Pulmonary artery endothelial cell (primary cell): ENCODE measurements at places on chromosomes 7 and 10. TPM values are rescaled to one million over a fixed set of nuclear protein-coding genes. Genes with fewer than 3 reads are reported as not detected.

DNA sequence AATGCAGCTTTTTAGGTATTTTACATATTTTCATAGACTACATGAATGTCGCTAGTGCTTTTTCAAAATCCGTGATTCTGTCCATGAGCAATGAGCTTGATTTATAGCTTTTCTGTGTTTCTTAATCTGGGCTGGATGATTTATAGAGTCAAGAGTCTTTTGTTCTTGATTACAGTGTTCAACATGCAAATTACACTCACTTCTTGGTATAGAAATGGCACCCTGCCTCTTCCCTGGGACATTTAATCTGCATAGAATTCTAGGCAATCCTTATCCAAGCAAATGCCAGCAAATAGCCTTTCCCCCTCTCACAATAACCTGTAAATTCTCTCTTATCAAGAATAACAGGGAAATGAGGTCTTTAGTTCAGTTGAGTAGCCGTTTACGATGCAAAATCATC lies 246.2 kb upstream of the SEMA3C start:
- DNase-seq, result no peak

SPDYE8 gene
- not detected in 2 replicates for total RNA-seq

PVRIG gene
- not detected in 2 replicates for total RNA-seq

GRCh38 chr10:128517167-128517566 lies 390.9 kb upstream of the MKI67 start:
- no peak for DNase-seq

- DNase-seq, result no peak
Measured at GRCh38 chr10:126242397-126243260, 145.6 kb downstream of the ADAM12 start.

CALML3 gene
- total RNA-seq, result not detected in 2 replicates

- DNase-seq, result no peak
Measured at GRCh38 chr10:21570761-21571521, 36.9 kb downstream of the MLLT10 start.

GRCh38 chr10:35236739-35237138 lies 99.6 kb upstream of the CCNY start:
- no peak for DNase-seq

PAPOLB gene
- total RNA-seq, result 0.04 and 0.07 TPM in 2 replicates

DNA sequence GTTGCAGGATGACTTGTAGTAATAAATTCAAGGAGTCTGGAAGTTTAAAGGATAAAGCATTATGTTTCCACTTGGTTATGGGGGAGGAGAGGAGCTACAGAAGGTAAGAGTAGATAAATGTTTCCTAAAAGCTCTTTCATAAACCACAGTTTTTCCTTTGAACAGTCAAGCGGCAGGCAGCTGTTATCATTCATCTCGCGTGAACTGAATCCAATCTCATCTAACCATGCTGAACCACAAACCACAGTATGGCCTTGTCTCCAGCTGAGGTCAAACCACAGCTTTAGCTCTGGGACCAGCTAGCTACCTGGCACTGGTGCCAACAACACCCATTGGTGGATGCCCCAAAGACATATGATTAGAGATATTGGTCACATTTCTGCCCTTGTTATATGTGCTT lies 63.3 kb downstream of the NOC3L start:
- DNase-seq, result no peak

GRCh38 chr7:28718545-28718944 lies 239.6 kb downstream of the TRIL start:
- DNase-seq, result no peak

FIGNL1 gene
- total RNA-seq, result 36.5 and 62.1 TPM in 2 replicates

GRCh38 chr10:9294132-9294663 lies 1239.7 kb downstream of the GATA3 start:
- no peak for DNase-seq

ACBD7 gene
- total RNA-seq, result 2.6 and 3.1 TPM in 2 replicates

DNA sequence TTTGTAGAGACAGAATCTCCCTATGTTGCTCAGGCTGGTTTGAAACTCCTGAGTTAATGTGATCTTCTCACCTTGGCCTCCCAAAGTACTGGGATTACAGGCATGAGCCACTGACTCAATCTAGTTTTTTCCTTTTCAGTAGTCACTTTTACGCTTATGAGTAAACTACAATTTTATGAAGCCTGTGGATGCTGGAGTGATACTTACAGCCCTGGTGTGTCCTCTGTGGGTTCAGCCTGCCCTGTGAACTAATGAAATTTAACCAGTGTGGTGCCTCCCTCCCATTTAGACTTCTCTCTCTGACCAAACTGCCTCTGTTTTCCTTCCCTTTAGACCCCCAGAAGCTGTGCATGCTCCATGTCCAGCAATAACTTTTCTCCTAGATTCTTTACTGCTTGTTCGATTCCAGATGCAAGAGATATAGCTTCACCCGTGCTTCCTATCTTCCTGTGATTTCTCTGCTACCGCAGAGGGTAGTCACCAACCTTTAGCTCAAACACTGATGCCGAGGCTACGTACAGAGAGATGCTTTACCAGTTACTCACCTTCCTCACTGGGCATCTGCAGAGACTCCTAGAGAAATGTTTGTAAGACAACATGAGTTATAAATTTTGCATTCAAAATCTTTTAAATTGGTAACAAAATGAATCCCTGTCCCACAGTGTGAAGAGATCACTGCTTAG lies 90.8 kb downstream of the KIAA1217 start:
- DNase-seq, result no peak

DNA sequence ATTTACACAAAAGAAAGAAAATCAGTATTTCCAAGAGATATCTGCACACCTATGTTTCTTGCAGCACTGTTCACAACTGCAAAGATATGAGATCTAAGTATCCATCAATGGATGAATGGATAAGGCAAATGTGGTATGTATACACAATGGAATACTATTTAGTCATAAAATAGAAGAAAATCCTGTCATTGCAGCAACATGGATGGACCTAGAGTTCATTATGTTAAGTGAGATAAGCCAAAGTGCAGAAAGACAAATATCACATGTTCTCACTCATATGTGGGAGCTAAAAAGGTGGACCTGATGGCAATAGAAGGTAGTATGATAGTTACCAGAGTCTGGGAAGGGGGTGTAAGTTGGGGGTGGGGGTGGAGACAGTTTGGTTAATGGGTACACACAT lies 1171.6 kb downstream of the SORCS1 start:
- no peak for DNase-seq

DNA sequence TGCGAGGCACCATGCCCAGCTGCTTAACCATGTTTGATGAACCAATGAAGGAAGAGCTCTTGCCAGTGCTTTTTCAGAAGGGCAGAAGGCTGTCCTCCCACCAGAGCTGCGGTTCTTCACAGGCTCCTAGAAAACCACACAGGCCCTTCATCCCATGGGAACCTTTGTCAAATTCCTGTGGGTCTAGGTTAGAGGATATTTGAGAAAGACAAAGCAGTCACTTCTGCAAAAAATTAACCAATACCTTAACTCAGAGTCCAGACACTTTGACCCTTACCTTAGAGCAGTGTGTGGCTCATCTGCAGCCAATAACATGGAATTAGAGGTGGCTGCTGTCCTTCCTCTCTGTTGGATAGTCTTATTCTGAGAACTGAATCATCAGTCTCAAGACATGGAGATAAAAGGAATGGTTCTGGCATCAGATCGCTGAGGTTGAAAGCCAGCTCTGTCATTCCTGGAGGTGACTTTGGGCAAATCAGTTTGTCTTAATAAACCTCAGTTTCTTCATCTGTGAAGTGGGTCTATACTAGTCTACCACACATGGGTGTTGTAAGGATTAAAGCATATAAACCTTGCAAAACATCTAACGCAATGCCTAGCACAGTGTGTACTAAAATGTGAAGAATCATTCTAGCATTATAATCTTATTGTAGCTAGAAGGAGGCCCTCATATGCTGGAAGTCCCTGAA lies 65.1 kb upstream of the PIP4K2A start:
- no peak for DNase-seq

RPEL1 gene
- total RNA-seq, result 0.07 and 0.13 TPM in 2 replicates

ASB10 gene
- total RNA-seq, result not detected in 2 replicates

PRDX3 gene
- 237 and 272 TPM in 2 replicates for total RNA-seq

GRCh38 chr7:131826960-131827359 lies 270.5 kb upstream of the PODXL start:
- no peak for DNase-seq

GNA12 gene
- 20.4 and 31.0 TPM in 2 replicates for total RNA-seq

- no peak for DNase-seq
Measured at GRCh38 chr10:8840356-8840755, 785.9 kb downstream of the GATA3 start.

DNA sequence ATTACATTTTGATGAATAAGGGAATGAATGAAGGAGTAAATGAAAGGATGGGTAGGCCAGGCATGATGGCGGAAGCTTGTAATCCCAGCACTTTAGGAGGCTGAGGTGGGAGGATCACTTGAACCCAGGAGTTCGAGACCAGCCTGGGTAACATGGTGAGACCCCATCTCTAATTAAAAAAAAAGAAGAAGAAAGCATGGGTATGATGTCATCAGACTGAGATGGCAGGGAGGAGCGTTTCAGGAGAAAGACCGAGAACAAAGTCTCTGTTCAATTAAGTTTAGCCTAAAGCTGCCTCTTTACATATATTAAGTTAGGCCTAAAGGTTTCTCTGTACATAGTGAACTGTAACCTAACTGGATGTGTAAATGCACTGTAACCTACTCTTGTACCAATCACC lies 42.2 kb upstream of the SMNDC1 start:
- no peak for DNase-seq

PTPRE gene
- total RNA-seq, result 43.3 and 48.0 TPM in 2 replicates

- DNase-seq, result no peak
Measured at GRCh38 chr10:71230656-71231025, 18.3 kb downstream of the UNC5B start.

DNA sequence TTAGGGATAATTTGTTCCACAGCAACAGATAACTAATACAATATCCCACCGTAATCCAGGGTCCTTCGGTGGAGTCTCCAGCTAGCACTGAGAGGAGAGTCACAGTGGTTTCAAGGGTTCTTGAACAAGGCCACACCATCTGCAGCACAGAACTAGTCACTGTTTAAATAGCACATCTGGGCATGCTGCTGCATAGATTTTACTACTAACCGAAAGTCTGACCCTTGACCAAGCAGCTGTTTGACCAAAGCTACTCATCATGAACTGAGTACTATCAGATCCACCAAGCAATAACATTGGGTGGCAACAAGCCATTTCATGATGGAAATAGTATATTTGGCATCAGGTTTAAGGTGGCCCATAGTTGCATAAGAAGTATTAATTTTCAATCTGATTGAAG lies 53.2 kb downstream of the ANKMY2 start:
- DNase-seq, result no peak

DNA sequence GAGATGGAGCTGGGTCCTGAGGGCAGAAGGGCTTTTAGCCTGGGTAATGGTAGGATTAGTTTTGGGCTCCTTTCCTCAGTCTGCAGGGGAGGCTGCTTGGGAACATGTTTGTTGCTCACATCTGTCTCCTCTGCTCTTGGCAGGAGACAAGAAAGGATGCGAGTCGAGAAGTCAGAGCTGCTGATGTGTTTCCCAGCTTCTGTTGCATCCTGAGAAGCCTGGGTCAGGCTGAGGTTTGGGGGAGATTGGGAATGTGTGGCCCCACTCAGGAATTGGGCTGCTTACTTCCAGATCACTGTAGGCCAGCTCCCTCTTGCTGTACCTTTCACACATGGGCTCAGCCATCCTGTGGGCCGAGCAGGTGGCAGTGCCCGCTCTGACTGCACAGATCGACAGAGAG lies 79.2 kb downstream of the CCNY start:
- DNase-seq, result no peak

CRTAC1 gene
- 2.5 and 4.9 TPM in 2 replicates for total RNA-seq

DNA sequence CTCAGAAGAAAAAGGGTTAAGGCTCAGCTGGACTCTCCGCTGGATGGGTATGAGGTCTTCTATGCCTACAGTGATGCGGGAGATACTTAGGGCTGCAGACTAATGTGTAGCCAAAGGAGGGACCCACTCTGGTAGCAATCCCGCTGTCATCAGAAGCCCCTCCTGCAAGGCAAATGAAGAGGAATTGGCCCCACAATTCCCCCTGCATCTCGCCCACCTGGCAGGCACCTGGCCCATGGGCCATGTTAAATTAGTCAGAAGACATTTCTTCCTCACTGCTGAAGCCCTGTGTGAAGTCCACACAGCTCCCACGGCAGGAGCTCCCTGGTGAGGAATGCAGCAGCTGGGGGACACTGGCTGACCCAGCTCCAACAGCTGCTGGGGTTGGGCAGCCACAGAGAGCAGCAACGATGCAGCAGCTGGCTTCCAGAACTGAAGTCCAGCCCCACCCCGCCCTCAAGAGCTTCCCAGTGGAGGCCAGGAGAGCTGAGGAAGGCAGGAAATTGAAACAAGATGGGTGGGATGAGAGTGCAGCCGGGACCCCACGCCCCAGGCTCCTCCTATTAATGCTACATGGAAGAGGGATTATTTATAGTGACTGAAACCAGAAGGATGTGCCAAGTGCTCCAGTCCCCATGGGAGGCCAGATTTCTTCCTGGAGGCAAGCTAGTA lies 5.5 kb downstream of the VSTM4 start:
- DNase-seq, result no peak

C10orf62 gene
- total RNA-seq, result not detected in 2 replicates

C10orf105 gene
- not detected in 2 replicates for total RNA-seq

DNA sequence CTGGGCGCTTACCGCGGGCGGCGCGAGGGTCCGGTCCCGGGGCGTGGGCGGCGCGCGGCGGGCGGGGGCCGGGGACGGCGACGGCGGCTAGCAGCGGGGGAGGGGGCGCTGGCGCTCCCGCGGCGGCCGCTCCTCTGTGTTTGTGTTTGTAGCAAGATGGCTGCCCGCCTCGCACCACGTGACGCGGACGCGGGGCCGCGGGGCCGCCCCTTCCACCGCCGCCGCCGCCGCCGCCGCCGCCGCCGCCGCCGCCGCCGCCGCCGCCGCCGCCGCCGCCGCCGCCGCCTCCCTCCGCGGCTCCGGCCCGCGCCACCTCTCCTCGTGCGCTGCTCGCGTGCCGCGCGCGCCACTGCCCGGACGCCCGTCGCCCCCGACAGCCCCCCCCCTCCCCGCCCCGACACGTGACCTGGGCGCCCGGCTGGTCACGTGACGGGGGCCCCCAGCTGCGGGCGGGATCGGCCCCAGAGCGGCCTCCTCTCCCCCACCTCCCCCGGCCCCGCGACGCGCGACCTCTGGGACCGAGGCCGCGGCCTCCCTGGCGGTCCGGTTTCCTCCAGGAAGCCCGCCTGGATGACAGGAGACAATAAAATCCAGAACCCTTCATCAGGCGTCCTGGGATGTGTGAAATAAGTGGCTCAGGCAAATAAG lies at the start of gene GIGYF1:
TSS of gene GIGYF1 (minus strand) at position 153 of the 648 bp plus-strand sequence. CDS start 6,012 bp downstream, outside the sequence.
- DNase-seq, result no peak

DNA sequence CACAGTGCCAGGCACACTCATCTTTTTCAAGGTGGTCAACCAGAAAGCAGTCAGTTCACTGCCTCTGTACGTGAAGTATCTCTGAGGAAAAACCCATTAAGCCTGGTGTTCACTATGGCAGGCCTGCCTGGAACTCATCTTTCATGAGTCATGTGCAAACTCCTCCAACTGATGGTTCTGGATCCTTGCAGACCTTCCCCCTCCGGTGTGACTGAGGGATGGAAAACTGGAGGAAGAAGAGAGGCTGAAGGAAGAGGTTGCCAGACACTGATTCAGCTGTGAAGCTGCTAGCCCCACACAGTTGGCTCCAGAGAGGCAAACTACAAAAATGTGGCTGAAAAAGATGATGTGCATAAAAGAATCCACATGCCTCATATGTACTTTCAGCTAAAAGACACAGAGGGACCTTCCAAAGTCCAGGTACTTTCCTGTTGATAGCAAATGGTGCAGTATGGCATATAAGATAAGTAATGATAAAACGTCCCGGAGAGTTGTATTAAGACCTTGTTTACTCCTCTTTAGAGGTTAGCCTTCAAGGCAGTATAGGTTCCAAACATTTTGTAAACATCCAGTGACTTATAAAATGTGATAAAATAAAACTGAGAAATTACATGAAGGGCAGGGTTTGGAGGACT lies 2.7 kb downstream of the CYP3A5 start:
- DNase-seq, result no peak
